ENCODE measurements at places on chromosomes 5 and 9. TPM values are rescaled to one million over a fixed set of nuclear protein-coding genes. Genes with fewer than 3 reads are reported as not detected.

The HRCT1 gene
- 5.6 TPM for total RNA-seq

The HSPA9 gene
- 211 TPM for total RNA-seq

The AFF4 gene
- total RNA-seq: 91.2 TPM

The TRPM6 gene
- total RNA-seq: 3.5 TPM

The DEPDC1B gene
- total RNA-seq: 0.84 TPM

The GABRA1 gene
- 58.2 TPM for total RNA-seq

The GRIN1 gene
- total RNA-seq: 525 TPM

The TUSC1 gene
- total RNA-seq: 14.3 TPM
